ENCODE measurements at places on chromosomes 3 and 15.

DNA sequence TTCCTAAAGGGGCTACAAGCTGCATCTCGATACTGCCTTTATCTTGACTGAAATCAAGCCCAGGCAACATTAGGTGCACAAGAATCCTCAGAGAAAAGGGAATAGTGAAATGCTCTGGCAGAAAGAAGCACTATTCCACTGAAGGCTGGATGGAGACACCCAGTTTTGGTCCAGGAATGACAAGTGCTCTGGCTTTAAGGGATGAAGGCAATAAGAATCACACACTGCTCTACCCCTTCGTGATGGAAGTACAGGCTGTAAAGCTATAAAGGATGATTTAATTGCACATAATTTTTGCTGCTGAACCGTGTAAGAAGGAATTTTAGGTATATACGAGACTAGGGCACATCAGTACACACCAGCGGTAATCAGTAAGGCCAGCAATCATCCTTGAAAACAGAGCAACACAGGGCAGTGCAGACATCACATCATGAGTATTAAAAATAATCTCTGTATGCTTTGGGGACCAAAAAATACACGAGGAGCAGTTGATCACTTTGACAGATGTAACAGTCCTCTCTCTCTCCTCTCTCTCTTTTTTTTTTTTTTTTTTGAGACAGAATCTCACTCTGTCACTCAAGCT lies 414.6 kb upstream of the TBL1XR1 start:
- DNase-seq = no peak

- DNase-seq = no peak
Measured at GRCh38 chr3:167666563-167666962, 12.8 kb upstream of the WDR49 start.

- no peak for DNase-seq
Measured at GRCh38 chr3:64814351-64814750, 126.6 kb upstream of the ADAMTS9 start.

DNA sequence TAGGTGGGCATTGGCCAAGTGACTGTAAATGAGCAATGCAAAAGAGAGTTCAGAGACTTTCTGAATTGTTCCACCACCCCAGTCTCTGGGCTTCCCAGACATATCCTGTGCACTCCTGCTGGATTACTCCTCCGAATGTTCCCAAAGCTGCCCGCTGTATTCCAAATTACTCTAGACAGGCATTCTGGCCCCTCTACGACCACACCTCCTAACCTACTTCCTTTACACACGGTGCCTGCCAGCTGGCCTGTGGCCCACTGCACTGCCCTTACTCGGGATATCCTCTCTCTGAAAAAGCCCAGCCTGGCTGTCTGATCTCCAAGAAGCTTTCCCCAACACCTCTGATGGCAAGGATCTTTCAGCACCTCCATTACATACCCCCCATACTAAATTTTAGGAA lies 66.6 kb downstream of the DUT start:
- DNase-seq = no peak

GRCh38 chr15:46344115-46344724 lies 709.4 kb downstream of the SQOR start:
- DNase-seq = no peak
